ENCODE measurements at places on chromosomes 11 and 22. TPM values are rescaled to one million over a fixed set of nuclear protein-coding genes. Genes with fewer than 3 reads are reported as not detected.

DNA sequence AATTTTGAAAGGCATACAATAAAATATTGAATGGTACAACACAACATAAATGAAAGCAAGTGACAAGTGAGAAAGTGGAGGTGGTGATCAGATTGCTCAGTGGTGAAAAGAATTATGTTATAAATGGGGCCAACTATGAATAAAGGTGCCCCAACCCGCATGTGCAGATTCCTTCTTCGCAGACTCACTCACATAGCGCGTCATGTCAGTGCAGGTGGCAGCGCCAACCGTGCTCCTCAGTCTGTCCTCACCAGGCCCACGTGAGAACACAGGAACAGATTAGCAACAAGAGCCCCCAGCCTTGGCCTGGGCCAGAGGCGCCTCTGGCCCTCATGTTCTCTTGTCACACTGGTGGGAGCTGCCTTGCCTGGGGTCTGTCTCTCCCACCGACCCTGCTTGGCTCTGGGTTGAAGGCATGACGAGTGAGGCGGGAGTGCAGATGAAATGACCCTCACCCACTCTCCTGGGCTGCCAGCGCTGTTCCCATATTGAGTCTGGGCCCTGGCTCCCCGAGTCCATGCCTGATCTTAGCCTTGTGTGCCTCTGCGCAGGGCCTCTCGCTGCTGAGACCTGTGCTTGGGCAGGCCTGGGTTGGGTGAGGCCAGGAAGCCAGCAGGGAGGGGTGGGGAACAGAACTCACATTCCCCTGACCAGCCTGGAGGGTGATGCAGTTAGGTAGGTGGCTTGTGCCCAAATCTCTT is 6.4 kb downstream of the ATG16L2 start:
- H3K4me1 ChIP-seq = no peaks in the 10 kb centered on the region
- DNase-seq = no peak
- H3K4me3 ChIP-seq = peak overlapping the region; percentile 59
- H3K27ac ChIP-seq = peak overlapping the region; percentile 48
- no peaks in the 10 kb centered on the region for H3K27me3 ChIP-seq

- H3K36me3 ChIP-seq = peaks cover 3% of the 10 kb centered on the region
- H3K4me3 ChIP-seq = no peak overlapping the region
- H3K4me1 ChIP-seq = peaks cover 19% of the 10 kb centered on the region
- H3K27ac ChIP-seq = no peak overlapping the region
These were observed 28.3 kb upstream of the SOX10 start for GRCh38 chr22:38012604-38013072.

- H3K27me3 ChIP-seq = peaks cover 69% of the 10 kb centered on the region
- H3K27ac ChIP-seq = no peak overlapping the region
- no peaks in the 10 kb centered on the region for H3K4me1 ChIP-seq
- H3K36me3 ChIP-seq = peaks cover 5% of the 10 kb centered on the region
- no peak for DNase-seq
- no peak overlapping the region for H3K4me3 ChIP-seq
These were observed 83.1 kb upstream of the SLC22A12 start for GRCh38 chr11:64507832-64508375.

Gene PTGDR2
- 0.31 TPM for total RNA-seq

- no peak overlapping the region for H3K4me3 ChIP-seq
- DNase-seq = no peak
- H3K4me1 ChIP-seq = no peaks in the 10 kb centered on the region
- H3K27ac ChIP-seq = no peak overlapping the region
- no peaks in the 10 kb centered on the region for H3K36me3 ChIP-seq
- H3K27me3 ChIP-seq = peaks cover 36% of the 10 kb centered on the region
These were observed 62.2 kb upstream of the ADA2 start for GRCh38 chr22:17281440-17281841.

Gene BATF2
- 4.5 TPM for total RNA-seq

Gene FXYD2
- 7.9 TPM for total RNA-seq

Gene LMO1
- not detected for total RNA-seq

DNA sequence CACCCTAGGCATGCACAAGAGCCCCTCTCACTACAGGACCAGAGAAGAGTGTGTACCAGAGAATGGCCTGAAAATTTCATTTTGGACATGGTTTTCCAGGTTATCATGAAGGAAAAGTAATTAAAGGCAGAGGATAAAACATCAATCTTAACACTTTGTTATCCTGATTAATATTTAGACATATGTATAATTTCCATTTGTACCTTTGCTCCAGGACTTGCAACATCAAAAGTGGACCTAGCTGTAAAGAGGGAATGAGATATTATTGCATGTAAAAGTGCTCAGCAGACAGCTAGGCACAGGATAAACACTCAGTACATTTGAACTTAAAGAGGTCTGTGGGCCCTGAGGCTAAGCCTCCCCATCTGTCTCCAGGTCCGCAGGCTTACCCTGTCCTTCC is 2.0 kb upstream of the SCN4B start:
- H3K27ac ChIP-seq = no peak overlapping the region
- H3K4me3 ChIP-seq = no peak overlapping the region
- H3K4me1 ChIP-seq = no peaks in the 10 kb centered on the region
- no peak for DNase-seq

All from Calu3 (cell line).